ENCODE measurements at places on chromosomes 11 and 22.

DNA sequence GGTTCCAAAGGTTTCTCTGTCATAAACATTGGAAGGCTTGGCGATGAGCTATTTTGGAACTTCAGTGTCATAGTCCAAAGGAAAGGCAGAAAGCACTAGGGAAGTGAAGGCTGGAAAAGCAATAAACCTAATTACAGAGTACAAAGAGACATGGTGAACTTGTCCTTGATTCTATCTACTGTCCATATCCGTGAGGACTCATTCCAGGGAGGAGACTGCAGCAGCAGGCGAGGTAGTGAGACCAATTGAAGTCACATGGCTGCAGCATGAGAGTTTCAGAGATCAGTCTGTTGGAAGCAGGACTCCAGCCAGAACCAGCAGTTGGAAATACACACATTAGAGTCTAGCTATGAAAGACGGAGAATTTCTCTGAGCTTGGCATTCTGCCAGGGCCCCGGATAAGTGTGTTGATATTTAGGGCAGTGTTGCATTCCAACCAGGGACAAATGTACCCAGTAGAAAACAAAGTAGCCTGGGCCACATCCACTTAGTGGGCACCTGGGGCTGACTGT is 54.1 kb upstream of the ARHGAP42 start:
- DNase-seq, result no peak

DNA sequence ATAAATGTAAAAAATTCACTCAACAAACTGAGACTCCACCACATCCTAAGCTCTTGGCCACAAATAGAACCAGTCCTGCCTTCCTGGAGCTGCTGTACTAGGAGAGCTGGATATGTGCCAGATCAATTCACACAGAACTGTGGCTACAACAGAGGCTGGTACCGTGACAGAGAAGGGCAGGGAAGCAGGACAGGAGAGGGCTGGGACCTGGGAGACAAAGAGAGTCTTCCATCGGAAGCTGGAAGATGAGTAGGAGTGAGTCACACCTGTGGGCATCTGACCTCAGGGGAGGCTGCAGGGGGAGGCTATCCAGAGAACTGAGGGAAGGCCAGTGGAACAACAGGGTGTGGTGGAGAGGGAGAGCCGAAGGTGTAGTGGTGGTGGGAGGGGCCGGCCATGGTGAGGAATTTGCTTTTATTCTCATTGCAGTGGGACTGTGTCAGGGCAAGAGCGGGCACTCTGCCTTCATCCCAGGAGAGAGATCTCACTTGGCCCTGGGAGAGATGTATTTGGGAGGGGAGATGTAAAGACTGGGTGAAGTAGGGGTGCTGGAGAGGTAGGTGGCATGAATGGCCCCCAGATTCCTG is 1.9 kb upstream of the LTBP3 start:
- no peak for DNase-seq

DNA sequence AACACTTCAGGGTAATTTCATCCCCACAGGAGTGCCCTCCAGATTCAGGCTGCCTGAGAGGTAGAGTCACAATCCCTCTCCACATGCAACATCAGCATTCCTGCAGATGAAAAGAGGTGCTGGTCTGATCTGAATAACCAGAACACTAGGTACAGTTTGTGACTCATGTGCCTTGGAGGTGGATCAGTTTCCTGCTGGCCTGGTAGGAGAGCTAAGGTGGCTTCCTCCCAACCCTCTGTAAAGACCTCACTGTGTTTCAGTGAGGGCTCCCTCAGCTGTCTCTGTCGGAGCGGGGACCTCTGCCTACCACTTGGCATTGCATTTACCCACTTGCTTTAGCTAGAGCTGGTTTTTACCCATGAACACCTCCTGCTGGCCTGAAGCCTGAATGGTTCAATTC is 7.6 kb downstream of the OR9G1 start:
- no peak for DNase-seq

DNA sequence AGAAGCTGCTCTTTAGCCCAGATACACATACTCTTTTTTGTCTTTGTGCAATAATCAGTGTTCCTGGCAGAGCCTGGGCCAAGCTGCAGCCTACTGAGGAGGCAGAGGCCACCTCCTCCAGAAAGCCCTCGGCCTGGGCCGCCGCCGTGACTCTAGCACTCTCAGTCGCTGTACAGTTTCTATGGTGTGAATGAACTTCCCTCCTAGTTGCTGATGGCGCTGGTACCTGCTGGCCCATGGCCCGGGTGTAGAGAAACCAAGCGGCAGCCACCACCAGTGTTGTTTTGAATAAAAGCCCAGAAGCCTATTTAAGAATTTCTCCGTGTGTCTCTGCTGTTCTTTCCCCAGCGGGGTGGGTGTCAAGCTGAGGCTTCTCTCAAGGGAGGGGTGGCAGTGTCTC is 118.9 kb downstream of the CACNA1I start:
- no peak for DNase-seq

DNA sequence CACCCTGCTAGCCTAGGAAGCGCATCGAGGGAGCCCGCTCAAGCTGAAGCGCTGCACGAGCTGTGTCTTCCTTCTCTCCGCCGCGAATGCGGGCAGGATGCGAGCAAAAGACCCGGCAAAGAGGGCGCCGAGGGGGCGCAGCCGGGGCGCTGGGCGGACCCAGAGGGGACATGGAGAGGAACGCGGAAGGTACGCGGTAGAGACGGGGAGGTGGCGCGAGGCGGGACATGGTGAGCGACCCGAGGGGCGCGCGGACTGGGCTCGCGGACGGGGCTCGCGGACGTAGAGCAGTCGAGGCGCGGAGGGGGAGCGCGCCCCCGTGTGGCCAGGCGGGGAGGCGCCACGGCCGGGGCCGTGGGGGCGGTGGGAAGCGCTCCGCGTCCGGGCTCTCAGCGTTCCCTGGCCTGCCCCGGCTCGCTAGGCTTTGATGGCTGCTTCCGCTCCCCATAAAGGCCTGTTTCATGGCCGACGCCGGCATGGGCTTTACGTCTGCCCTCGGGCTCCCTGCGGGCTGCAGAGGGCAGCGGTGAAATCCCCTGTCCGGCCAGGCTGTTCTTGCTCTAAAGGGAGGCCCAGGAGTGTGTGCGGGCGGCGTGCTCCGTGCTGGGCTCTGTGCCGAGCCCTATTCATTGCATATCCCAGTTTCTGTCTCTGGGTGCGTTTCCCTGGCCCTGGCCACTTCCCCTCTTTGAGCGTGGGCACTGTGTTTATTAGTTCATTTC is 31.2 kb upstream of the TRIM29 start:
- no peak for DNase-seq

GRCh38 chr22:24772493-24773220 is 1.9 kb downstream of the PIWIL3 start:
- DNase-seq, result no peak

- DNase-seq, result no peak
These were observed 22.7 kb upstream of the OR4B1 start for GRCh38 chr11:48193876-48194275.

- no peak for DNase-seq
These were observed 2.8 kb upstream of the TAB1 start for GRCh38 chr22:39396797-39397195.

- no peak for DNase-seq
These were observed 28.2 kb downstream of the SEZ6L start for GRCh38 chr22:26197425-26197824.

DNA sequence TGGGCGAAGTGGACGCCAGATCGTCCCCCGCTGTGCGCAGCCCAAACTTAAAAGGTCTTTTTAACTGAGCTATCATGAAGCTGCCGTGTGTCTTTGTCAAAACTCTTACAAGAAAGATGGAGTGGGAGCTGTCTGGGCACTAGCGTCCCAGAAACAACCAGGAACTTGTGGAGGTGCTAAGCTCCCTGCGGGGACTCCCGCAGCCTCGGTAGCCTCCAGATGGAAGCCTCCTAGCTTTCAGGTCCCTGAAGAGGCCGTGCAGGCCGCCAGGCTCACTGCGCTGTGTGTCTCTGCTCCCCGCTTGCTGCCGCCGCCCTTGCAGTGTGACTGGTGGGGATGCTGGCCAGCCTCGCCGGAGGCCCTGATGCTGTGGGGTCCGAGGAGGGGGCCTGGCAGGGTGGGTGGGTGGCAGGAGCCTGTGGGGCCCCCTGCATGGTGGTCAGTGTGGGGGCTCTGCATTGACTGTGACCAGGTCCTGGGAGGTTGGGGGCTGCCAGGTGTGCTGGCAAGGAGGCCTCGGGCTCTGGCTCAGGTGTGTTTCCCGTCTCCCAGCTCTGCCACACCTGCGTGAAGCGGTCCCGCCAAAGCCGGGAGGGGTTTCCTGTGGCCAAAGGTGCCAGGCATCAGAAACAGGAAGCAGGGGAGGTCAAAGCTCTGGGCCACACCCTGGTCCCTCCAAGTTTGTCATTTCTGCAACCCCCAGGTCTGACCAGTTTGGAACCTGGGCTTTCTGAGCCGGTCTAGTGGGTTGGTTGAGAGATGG is 1.2 kb downstream of the TRABD start:
- DNase-seq, result no peak

GRCh38 chr11:133678191-133678590 is 145.9 kb upstream of the OPCML start:
- no peak for DNase-seq

GRCh38 chr11:122617297-122617696 is 38.2 kb upstream of the UBASH3B start:
- no peak for DNase-seq

GRCh38 chr22:23698094-23698493 is 7.3 kb downstream of the RGL4 start:
- DNase-seq, result no peak

DNA sequence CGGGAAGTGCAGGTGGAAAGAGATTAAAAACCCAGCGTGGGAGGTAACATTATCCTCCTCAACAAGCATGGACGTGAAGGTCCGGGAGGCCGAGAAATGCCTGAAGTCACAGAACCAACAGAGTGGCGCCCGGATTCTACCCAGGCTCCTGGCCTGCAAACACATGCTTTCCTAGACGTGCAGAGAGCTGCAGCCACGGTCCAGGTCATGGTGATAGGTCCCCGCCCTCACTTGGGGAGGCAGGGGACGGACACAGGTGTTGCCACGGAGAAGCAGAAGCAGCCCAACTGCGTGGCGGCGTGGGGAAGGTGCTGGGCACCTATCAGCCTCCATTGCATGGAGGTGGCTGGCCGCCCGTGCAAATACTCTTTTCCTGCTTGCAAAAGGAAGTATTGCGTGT is 148.8 kb downstream of the MPPED1 start:
- no peak for DNase-seq

DNA sequence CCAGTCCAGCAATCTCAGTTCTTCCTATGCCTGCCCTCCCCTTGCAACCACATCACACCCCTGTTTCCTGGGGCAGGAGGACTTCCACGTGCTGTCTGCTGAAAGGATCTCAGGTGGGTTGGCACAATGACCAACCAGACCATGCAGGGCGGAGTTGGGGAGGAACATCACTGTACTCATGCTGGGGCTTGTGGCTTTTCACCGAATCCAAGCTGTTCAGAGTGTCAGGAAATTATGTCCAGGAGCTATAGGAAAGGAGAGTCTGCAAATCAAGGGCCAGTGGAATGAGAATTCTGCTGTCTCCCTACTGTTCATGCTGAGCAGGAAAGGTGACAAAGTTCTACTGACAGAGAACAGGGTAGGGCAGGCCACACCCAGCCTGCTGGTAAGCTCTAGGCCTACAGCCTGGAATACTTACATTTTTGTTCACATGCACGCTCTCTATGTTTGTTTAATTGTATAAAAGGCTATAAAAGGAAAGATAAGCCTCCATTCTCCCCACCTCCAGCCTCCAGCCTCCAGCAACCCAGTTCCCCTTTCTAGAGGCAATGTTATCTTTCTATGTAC is 1.7 kb upstream of the PLAAT2 start:
- DNase-seq, result no peak

GRCh38 chr22:34946339-34946985 is 119.5 kb upstream of the ISX start:
- no peak for DNase-seq

DNA sequence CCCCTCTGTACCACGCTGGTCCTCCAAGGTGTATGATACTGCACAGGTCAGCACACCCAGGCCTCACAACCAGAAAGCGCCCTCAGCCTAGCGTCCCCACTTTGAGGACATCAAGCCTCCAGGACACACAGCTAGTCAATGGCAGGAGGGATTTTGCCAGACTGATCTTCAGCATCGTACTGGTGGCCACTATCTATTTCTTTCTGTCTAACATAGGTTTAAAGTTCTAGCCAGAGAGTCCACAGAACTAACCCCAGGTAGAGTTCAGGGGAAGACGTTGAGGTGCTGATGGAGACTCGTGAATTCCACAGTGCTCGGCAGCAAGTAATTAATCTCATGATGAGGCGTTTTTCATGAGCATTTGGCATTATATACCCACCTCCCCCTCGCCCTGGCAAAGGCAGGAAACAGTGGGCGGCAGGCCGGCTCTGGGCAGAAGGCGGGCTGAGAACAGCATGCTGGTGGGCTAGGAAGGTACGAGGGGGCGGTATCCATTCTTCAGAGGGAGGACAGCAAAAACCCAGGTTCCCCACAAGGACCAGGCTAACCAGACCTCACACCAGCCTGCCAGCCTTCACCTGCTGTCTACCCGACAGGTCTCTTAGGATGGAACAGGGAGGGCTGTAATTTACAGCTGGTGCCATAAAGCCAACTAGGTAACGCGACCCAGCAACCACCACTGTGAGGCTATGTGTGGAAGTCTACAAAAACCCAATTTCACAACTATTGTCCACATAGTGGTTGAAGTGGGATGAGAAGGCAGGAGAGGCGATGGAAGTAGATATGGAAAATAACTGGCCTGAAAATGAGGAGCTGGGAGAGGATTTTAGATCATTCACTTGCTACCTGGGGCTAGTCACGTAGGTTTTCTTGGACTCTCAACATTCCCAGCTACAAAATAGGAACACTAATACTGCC is 18.5 kb downstream of the MYH9 start:
- no peak for DNase-seq

GRCh38 chr11:115941481-115941993 is 437.3 kb upstream of the CADM1 start:
- no peak for DNase-seq

GRCh38 chr11:119028346-119029068 is 2.2 kb downstream of the SLC37A4 start:
- no peak for DNase-seq

Measured in amniotic stem cell (primary cell).